Tibial artery (tissue), 4 donors: ENCODE measurements at places on chromosomes 1 and 21.

GRCh38 chr1:79364896-79365295 lies 358.4 kb upstream of the ADGRL4 start:
- no peak for DNase-seq

DNA sequence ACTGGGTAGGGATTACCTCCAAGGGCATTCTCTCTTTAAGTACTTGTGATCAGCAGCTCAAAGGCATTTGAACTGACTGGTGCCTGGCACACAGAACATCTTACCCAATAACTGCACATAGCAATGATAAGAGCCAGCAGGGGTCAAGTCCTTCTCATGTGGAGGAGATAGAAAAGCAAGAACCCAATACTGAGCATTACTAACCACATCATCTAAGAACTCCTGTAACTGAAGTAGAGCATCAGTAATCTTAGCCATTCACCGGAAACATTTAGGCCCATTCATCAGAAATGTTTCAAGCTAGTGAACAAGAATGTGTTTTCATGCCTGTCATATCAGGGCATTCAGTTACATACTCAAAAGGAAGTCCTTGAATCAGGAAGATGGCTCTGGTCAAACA lies 33.6 kb upstream of the THEM4 start:
- DNase-seq, result no peak

GRCh38 chr1:246155923-246156322 lies 351.2 kb downstream of the SMYD3 start:
- DNase-seq, result no peak

- no peak for DNase-seq
Measured at GRCh38 chr1:43861337-43861736, 72.3 kb upstream of the ARTN start.

- DNase-seq, result no peak
Measured at GRCh38 chr1:3308053-3308452, 146.4 kb upstream of the ARHGEF16 start.

GRCh38 chr1:35888255-35888654 lies 5.2 kb downstream of the AGO1 start:
- DNase-seq, result no peak

GRCh38 chr1:113433184-113433583 lies 42.9 kb downstream of the MAGI3 start:
- no peak for DNase-seq

DNA sequence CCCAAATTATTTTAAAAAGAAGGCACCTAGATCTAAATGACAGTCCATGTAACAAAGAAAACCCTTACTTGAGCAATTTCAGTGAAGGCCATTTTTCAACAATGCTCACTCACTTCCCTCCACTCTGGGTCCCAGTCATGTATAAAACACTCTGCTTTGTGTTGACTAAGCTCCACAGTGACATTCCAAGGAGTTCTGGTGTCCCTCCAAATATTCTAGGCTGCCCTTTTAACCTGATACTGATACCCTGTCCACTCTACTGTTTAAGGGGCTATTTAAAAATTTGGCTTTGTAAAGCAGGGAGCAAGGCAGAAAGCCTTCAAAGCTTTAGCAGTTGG lies 73.6 kb downstream of the GNG12 start:
- no peak for DNase-seq

- no peak for DNase-seq
Measured at GRCh38 chr21:45579383-45580180, 37.3 kb upstream of the SLC19A1 start.

DNA sequence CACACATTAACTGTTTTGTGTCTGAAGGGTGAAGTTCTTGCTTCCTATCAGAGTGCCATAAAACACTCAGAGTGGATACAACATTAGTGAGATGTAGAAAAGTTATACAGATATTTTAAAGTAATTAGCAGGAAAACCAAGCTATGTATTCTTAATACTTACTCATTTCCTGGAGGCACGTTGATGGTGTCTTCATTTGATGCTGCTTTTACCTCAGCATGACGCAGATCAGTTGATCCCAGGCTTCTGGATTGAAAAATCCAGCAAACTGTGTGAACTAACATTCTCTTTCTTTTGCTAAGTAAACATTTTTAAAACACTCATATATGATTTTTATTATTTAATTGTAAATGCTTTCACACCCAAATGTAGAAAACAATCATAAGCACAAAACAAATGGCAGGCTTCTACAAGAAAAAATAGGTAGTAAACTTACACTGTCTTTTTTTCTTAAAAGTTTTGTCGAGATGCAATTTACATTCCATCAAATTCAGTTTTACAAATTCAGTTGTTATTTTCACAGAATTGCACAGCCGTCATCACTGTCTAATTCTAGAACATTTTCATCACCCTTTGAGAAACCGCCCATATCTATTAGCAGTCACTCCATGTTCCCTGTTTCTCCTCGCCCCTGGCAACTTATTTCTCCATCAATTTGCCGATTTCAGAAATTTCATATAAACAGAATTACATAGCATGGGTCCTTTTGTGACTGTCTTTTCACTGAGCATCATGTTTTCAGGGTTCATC lies 198.9 kb downstream of the LRRC7 start:
- no peak for DNase-seq

GRCh38 chr1:178486100-178487069 lies 10.4 kb downstream of the CLEC20A start:
- no peak for DNase-seq

DNA sequence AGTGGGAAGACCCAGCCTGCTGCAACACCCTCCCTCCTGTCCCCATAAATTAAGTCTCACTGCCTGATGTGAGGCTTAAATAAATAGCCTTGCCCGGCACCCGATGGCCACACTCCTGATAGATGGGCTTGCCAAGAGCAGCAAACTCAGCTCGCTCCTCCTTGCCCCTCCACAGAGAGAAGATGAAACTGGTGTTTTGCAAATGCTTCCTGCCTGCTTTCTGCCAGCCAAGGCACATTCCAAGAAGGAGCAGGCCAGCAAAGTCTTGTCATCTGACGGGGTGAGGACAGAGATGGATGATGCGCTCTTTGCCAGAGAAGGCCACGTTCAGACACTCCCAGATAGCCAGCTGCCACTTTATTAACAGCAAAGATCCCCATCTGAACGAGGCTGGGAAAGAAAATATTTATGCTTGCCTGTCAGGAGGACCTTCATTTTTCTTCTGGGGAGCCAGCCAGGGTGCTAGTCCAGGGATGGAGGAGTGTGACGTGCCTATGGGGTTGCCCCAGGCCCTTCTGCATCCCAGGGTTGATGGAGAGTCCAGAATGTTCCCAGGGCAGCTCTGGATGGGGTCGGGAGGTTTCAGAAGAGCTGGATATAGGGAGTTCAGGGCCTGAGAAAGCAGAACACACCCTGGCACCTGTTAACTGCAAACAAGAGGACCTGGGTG lies 265.4 kb downstream of the FOXD2 start:
- peak; percentile 61 for DNase-seq

GRCh38 chr1:186768906-186769305 lies 59.8 kb upstream of the PLA2G4A start:
- DNase-seq, result no peak

DNA sequence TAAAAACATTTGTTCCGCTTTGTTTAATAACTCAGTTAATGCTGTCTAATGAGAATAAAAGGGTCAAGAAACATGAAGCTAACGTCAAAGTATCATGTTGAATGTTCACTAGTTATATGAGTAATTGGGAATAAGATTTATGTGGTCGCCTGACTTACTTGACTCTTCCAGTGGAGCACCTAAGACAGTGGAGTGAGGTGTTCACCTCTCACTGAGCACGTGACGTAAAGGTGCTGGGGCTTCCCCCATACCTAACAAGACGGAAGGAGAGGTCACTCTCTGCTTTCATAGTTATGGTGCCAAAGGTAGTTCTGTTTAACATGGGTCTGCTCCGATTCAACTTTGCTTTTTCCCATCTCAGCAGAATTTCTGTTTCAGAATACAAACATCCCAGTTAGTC lies 686 bp downstream of the KMO start:
- DNase-seq, result no peak

GRCh38 chr21:44047996-44048560 lies 36.0 kb downstream of the TRAPPC10 start:
- DNase-seq, result peak; percentile 61

DNA sequence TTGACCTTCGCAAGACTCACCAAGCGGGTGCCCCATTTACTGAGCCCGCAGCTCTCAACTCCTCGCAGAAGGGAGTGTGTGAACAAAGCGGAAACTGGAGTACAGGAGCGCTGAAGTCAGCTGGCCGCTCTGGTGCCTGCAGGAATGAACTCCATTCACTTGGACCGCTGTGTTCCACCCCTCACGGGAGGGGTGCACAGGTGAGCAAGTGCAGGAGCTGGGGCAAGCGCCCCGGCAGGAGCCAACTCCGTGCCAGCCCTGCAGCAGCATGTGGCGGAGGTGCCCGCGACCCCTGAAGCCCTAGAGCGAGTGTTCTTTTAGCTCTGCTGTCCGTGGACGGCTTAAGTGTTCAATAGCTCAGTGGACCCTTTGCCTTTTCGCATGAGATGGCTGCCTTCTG lies 471.6 kb upstream of the ADGRL4 start:
- DNase-seq, result no peak

DNA sequence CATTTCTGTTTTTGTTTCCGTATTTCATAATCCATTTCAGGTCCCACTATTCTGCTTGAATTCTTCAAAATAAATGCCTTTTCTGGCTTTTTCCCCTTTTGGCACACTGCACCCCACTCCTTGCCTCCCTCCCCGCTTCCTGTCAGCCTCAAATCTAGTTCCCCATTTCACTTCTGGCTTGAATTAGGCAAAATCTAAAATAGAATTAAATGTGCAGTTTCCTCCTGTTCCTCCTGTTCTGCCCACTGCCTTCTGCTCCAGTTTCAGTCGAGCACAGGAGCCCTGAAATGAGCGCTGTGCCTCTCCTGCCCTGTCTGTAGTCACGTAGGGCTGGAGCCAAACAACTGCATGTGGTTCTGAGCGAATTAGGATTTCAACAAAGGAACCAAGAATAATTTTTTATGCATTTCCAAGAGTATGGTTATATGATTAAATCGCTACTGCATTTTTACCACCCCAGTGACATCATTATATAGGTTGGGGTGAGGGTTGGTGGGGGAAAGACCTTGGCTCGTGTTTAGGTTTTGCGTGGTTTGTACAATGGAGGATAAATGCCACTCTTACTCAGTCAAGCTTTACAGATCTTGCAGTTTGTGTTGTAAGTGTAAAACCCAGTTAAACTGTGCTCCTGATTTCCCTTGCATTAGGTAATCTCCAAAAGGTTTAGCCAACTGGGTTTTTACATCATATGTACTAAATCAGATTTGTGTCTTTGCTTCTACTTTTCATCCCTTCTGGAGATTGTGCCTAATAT lies 114.9 kb downstream of the VPS13D start:
- peak; percentile 44 for DNase-seq

GRCh38 chr1:213783893-213784292 lies 203.9 kb upstream of the PROX1 start:
- DNase-seq, result no peak

- DNase-seq, result no peak
Measured at GRCh38 chr1:216900116-216900620, 176.9 kb upstream of the ESRRG start.
